ENCODE measurements at places on chromosomes 1 and 21. TPM values are rescaled to one million over a fixed set of nuclear protein-coding genes. Genes with fewer than 3 reads are reported as not detected.

The TSPEAR gene
- 0.09 TPM for total RNA-seq

The CIART gene
- 4.4 TPM for total RNA-seq

The PROK1 gene
- not detected for total RNA-seq

The MRAP gene
- 1.00 TPM for total RNA-seq

The PODN gene
- 8.9 TPM for total RNA-seq

The EGLN1 gene
- 54.9 TPM for total RNA-seq

The ESPN gene
- 0.18 TPM for total RNA-seq

The SLC19A2 gene
- 16.8 TPM for total RNA-seq

The SYTL1 gene
- total RNA-seq, result 0.36 TPM

The EPHA8 gene
- 15.2 TPM for total RNA-seq

The DNM3 gene
- 84.7 TPM for total RNA-seq

The HFM1 gene
- total RNA-seq, result 31.2 TPM

The NFASC gene
- 61.4 TPM for total RNA-seq

The VHLL gene
- total RNA-seq, result 0.64 TPM

The NKAIN1 gene
- 30.8 TPM for total RNA-seq

The OR2L5 gene
- total RNA-seq, result 2.7 TPM

The WNT4 gene
- 3.7 TPM for total RNA-seq

The ALDH9A1 gene
- total RNA-seq, result 37.5 TPM

The TMEM61 gene
- total RNA-seq, result 1.2 TPM

The PRAMEF5 gene
- not detected for total RNA-seq
